Right ventricle myocardium inferior (tissue), 1 donor: ENCODE measurements at places on chromosomes 4 and X. TPM values are rescaled to one million over a fixed set of nuclear protein-coding genes. Genes with fewer than 3 reads are reported as not detected.

- DNase-seq = no peak
Observed at GRCh38 chr4:121114756-121115155, 42.4 kb upstream of the NDNF start.

ZDHHC15 gene
- total RNA-seq = 3.1 TPM

SPANXC gene
- not detected for total RNA-seq

NDST3 gene
- not detected for total RNA-seq

GRCh38 chr4:154406018-154406795 is 85.4 kb downstream of the DCHS2 start:
- no peak for DNase-seq

CYSLTR1 gene
- total RNA-seq = 0.92 TPM

GRCh38 chrX:132837126-132837525 is 121.3 kb downstream of the HS6ST2 start:
- no peak for DNase-seq

GRCh38 chr4:32661229-32661628 is 1941.1 kb downstream of the PCDH7 start:
- no peak for DNase-seq

DNA sequence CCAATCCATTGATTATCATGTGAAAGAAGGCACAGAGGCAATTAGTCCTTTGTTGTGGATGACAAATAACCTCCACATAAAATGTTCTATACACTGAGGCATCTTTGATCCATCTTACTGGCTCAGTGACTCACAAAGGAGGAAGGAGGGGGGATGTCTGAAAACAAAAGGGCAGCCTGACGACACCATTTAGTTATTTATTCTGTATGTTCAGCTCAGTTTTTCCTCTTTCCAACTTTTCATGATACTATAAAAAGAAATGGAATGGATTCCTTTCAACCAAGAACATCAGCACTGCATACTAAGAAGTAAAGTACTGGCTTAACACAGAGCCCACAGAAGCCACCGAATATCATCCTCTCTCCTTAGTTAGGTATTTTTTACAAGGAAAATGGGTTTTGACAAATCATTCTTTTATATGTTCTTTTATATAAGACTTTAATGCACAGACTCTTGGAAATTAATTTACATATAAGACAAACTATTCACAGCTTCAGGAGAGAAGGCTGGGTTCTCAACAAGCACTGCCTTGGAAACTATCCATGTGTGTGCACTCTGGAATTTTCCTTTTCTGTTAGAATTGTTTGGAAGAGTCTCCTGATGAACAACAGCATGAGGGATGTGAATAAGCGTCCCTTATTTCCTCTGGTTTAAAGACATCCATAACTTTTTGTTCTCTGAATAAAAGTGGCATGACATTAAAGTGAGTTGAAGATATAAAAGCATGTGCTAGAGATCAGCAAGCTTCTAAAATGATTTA is 135.6 kb downstream of the TSPAN5 start:
- no peak for DNase-seq

DNA sequence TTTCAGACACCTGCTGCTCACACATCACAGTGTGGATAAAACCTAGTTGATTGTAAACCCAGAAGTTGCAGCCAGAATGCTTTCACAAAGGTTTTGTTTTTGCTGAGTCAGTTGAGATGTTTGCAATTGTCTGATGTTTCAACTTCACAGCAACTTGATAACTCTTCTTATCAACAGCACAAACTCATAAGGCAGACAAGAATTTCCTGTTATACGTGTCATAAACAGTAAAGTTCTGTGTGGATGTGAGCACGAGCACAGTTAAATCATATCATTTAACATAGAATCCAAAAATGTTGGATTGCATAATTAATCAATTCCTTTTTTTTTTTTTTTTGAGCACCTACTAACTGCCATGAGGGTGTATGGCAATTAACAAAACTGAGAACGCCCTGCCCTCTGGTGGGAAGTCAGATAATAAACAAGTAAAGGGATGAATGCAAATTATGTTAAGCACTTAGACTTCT is 512.2 kb downstream of the PDHA2 start:
- DNase-seq = no peak

DNA sequence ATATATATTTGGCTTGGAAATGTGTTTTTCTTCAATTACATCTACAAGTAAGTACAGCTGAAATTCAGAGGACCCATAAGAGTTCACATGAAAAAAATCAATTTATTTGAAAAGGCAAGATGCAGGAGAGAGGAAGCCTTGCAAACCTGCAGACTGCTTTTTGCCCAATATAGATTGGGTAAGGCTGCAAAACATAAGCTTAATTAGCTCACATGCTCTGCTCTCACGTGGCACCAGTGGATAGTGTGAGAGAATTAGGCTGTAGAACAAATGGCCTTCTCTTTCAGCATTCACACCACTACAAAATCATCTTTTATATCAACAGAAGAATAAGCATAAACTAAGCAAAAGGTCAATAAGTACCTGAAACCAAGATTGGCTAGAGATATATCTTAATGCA is 26.1 kb downstream of the NUDT6 start:
- DNase-seq = no peak

- DNase-seq = no peak
Observed at GRCh38 chr4:11438647-11439046, 10.0 kb upstream of the HS3ST1 start.

DNA sequence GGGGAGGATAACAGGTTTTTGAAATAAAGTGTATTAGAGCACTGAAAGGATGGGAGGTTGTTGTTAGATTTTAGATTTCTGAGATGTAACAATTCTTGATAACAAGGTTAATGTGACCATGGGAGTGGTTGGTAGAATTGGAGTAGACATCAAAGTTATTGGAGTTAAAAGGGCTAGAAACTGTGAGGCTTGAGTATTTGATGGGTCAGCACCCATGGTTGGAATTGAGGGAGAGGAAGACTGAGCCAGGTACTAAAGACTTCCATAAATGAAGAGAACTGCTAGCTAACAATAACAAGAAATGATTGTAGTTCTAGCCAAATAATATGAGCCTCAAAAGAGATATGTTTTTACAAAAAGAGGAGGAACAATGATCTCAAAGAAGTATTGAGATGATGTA is 98.8 kb downstream of the HEPH start:
- no peak for DNase-seq

DNA sequence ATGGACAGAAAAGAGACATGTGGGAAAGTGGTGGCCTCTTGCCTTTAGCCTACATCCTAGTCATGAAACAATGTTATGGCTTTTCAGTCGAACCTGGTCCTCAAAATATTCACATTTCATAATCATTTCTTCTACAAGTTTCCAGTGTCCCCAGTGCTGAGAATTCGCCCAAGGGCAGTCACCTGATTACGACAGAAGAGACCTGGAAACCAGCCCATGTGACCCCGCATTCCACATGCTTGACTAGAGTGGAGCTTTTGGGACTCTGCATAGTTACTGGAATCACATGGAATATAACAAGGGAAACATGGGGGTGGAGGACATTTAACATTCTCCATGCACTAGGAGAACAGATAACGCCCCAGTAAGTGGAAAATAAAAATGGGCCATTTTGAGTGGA is 100.1 kb downstream of the PPARGC1A start:
- peak; percentile 62 for DNase-seq

DNA sequence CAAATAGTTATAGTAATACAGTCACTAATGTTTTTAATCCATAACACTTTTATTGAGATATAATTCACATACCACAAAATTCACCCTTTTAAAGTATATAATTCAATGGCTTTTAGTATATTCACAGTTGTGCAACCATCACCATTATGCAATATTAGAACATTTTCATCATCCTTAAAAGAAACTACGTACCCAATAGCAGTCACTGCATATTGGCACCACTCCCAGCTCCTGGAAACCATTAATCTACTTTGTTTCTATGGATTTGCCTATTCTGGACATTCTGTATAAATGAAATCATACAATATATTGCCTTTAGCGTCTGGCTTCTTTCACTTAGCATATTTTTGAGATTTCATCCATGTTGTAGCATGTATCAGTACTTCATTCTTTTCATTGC is 99.3 kb downstream of the AMMECR1 start:
- DNase-seq = no peak

STX18 gene
- total RNA-seq = 17.0 TPM

DNA sequence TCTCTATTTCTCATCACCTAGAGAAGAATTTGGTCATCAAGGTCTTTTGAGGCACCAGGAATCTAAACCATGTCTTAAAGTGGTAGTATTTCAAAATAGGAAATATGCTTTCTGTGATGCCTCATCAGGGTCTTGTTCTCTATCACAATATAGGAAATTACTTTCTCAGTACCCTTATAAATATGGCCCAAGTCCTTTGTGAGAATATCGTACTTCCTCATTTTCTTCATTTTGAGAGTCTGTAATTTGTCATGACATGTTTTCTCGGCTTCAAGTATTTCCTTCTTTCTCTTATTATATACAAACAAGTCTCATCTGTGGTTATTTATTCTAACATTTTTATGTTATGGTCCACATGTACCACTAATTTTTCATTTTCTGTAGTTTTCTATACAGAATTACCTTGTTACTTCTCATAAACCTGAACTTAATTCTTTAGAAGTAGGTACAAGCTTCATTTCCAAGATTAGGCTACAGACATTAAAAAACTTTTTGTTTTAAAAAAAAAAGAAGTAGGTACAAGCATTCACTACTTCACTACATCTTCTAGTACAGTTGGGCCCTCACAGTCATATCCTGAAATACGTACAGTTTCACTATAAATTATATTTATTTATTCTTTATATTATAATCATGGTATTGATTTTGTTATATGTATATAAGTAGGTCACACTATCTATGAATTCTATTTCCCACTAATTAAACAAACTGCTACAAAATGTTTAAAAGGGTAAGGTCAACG is 54.4 kb downstream of the KLHL13 start:
- DNase-seq = no peak

- DNase-seq = no peak
Observed at GRCh38 chr4:6785572-6785925, 3.0 kb downstream of the KIAA0232 start.

- DNase-seq = no peak
Observed at GRCh38 chr4:127889903-127890302, 9.2 kb downstream of the PLK4 start.

MAOA gene
- 102 TPM for total RNA-seq

DNA sequence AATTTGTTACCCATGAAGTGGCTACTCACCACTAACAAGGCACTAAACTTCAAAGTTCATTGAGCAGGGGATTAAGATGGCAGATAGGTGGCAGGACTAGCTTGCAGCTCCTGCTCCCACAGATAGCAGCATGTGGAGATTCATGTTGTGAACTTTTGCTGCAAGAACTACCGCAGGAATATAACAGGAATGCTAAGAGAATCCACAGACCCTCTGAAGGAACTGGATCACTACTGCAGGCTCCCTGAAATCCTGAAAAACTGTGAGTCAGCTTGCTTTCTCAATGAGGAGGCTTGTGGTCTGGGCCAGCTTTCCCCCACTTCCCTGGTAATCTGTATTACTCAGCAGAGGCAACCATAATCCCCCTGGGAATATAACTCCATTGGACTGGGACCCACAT is 118.5 kb upstream of the VCX2 start:
- DNase-seq = no peak

GRCh38 chr4:81874661-81875515 is 403.2 kb upstream of the RASGEF1B start:
- DNase-seq = no peak

PGM2 gene
- total RNA-seq = 13.1 TPM

DNA sequence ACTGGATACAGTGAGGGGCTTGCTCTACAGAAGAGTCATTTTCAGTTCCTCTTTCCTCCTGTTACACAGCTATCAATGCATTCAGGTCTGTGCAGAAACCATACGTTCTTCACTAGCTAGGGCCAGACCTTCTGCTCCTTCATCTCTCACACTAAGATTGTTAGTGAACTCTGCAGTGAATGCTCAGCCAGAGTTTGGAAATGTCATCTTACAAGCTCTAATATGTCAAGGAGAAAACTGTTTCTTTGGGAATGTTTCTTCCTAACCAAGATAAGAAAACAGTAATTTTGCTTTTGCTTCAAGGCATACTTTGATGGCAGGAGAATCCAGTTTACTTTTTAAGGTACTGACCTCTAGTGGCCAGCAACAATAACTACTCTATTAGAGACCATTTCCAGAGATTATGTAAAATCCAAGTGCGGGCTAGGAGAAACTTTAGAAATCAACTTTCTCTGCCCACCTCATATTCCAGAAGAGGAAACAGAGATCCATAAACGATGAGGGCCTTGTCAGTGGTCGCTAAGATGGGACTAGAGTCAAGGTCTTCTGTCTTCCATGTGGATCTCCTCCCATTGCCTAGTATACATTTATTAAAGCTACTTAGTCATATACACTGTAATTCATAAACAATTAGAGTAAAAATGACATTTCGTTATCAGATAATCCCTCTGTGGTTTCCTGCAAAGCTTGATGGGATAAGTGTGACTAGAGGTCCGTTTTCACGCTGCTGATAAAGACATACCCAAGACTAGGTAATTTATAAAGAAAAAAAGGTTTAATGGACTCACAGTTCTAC is 12.1 kb upstream of the CC2D2A start:
- DNase-seq = no peak

- peak; percentile 75 for DNase-seq
Observed at GRCh38 chr4:1002131-1002630, 9.0 kb upstream of the SLC26A1 start.

NDUFA1 gene
- 683 TPM for total RNA-seq

GRCh38 chr4:10577018-10577417 is 107.5 kb downstream of the CLNK start:
- no peak for DNase-seq

ITGB1BP2 gene
- total RNA-seq = 105 TPM

TMEM35A gene
- total RNA-seq = 0.16 TPM

TMEM144 gene
- 12.6 TPM for total RNA-seq

GRCh38 chr4:75511841-75512240 is 2.4 kb downstream of the RCHY1 start:
- DNase-seq = no peak

GRCh38 chr4:121308328-121308663 is 72.5 kb downstream of the QRFPR start:
- no peak for DNase-seq

GRCh38 chrX:130444641-130445336 is 43.0 kb downstream of the RBMX2 start:
- DNase-seq = no peak

HERC5 gene
- 1.6 TPM for total RNA-seq

DNA sequence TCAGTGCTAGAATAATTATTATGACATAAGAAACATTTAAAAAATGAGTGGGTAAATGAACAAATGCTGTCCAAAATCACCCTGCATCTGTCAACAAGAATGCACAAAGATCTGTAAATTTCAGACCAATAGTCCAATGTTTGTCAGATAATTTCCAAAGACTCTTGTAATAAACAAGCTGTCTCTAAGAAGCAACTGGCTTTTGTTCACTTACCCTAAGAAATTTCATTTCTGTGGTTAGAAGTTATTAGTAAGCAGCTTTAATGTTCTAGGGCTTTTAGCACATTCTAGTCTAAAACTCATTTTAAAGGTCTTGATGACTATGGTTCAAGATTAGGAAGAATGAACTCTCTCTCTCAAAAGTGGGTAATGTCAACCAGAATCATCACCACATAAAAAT is 560.3 kb upstream of the SMIM31 start:
- DNase-seq = no peak

TCEAL5 gene
- not detected for total RNA-seq

GRCh38 chr4:39631700-39632079 is 7.0 kb downstream of the SMIM14 start:
- no peak for DNase-seq
